ENCODE measurements at places on chromosomes 2 and 18.

GRCh38 chr2:187419808-187420207 lies 28.2 kb downstream of the CALCRL start:
- no peak for DNase-seq

GRCh38 chr2:146912536-146912935 lies 932.3 kb upstream of the ACVR2A start:
- no peak for DNase-seq

DNA sequence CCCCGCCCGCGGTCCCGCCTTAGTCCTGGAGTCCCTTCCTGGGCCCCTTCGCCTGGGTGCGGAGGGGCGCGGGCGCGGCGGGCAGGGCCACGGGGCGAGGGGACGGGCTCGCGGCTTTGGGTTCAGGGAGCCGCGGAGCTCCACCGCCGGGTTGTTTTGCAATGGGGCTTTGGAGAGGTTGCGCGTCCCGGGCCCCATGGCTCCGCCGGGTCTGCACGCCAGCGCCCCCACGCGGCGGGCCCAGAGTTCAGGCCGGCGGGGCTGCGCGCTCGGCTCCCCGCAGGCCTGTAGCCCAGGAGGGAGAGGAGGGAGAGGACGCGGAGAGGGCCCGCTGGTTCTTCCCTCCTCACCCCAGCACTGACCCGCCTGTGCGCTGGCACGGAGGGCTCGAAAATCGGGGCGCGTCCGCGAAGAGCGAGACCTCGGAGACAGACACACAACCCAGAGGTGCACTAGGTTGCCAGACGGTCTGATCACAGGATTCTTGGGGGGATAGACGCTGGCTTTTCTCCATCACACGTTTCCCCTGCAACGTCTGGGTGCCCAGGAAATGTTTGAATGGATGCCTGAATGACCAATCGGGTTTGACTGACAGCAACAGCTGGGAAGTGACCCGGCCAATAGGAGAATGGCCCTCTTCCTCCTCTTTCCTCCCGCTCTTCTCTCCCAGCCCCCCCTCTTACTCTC lies 4.9 kb upstream of the SIX2 start:
- DNase-seq = no peak

- DNase-seq = no peak
These were observed 162.4 kb downstream of the DSEL start for GRCh38 chr18:67354091-67354490.

DNA sequence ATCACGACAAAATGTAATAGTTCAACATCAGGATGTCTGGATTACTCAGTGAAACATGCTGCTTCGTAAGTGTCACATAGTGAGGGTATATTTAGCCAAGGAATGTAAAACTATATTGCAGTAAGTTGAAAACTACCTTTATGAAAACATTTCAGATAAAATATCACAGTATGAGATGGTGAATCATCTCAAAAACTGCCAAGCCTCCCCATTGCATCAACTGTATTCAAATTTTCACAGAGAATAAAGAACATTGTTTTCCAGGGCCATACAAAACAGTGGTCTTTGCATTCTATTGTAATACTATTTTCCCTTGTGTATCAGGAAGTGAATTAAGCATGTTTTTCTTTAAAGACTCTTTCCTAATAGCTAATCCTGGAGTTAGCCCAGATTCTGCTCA lies 47.6 kb upstream of the MSTN start:
- no peak for DNase-seq

DNA sequence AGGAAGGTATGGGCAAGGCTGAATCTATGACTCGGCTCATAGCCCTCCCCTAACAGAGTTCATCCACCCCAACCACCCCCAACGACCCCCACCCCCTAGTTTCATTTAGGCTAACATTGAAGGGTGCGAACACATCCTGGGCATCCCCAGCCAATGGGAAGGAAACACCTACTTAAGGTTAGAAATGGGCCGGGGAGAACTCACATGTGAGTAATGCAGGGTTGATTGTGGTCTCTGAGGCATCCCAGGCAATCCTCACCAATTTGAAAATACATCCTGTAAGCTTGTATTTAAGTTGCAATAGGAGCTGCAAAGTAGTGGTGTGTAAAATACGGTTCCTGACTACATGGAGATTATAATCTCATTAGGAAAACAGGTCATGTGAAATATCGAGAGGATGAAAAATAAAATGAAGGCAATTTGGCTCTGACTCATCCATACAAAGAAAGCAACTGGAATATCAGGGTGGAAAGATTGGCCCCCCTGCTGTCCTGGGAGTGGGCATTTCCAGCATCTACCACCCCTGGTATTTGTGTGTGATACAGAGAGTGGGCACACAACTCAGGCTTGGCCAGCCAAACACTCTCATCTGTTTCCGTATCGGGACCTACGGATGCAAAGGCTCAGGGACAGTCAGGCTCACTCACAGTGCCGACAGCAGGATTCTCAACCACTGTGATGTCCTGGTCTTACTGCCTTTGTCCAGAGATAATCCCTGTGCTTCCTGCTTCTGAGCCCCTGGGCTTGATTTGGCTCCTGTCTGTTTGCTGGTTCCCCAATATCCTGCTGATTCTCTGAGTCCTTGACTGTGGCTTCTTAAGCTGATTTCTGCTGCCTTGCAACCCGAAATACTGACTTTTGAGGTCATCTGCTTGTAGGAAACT lies 90.0 kb upstream of the NCKAP5 start:
- no peak for DNase-seq

GRCh38 chr2:67108231-67108630 lies 288.9 kb upstream of the ETAA1 start:
- DNase-seq = no peak

GRCh38 chr2:47599171-47599570 lies 183.8 kb upstream of the MSH6 start:
- DNase-seq = no peak

DNA sequence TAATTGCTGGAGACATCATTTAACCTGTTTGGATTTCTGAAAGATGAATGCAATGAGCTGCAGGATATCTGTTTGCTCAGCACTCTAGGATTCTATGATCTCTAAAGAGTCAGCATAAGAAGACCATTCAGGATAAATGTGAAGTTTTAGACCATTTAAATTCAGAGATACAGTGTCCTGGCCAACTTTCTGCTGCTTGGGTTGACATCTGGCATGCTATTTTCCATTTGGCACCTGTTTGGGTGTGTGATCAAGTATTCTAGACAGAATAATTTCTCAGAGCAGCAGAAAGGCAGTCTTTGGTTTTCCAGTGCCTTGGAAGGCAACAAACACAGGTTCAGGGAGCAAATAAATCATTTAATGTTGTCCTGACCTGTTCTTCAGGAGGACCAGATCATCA lies 144.8 kb upstream of the NDUFV2 start:
- no peak for DNase-seq

- no peak for DNase-seq
These were observed at the start of gene ARHGAP28 for GRCh38 chr18:6729247-6730091. TSS of gene ARHGAP28 (plus strand) at chr18:6729716. CDS start at chr18:6729822, 106 bp downstream.

GRCh38 chr2:4354678-4355077 lies 651.3 kb downstream of the DCDC2C start:
- DNase-seq = no peak

- DNase-seq = no peak
These were observed 111.0 kb downstream of the CERS6 start for GRCh38 chr2:168566974-168567665.

GRCh38 chr2:30361751-30362394 lies 85.2 kb upstream of the LCLAT1 start:
- DNase-seq = no peak

DNA sequence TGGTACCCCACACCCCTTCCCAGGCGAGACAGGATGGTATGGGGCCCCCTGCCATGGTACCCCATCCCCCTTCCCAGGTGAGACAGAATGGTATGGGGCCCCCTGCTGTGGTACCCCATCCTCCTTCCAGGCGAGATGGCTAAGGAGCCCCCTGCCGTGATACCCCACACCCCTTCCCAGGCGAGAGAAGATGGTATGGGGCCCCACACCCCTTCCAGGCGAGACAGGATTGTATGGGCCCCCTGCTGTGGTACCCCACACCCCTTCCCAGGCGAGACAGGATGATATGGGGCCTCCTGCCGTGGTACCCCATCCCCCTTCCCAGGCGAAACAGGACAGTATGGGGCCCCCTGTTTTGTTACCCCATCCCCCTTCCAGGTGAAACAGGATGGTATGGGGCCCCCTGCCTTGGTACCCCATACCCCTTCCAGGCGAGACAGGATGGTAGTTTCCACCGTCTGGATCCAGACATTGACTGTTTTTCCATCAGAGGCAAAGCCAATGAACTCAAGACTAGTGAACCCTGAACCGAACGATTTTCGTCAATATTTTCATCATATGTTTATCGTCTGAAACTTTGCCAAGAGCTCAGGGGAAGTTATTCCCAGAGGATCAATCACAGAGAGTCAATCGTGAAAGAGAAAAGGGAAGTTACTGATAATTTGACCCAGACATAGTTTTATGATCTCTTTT lies 75.0 kb downstream of the MYCN start:
- DNase-seq = no peak

GRCh38 chr2:127679680-127680361 lies 4.5 kb upstream of the LIMS2 start:
- DNase-seq = no peak

All from CD4-positive, alpha-beta T cell treated with Interleukin-21 for 1 hour (primary cell).